ENCODE measurements at places on chromosomes 1 and 21.

DNA sequence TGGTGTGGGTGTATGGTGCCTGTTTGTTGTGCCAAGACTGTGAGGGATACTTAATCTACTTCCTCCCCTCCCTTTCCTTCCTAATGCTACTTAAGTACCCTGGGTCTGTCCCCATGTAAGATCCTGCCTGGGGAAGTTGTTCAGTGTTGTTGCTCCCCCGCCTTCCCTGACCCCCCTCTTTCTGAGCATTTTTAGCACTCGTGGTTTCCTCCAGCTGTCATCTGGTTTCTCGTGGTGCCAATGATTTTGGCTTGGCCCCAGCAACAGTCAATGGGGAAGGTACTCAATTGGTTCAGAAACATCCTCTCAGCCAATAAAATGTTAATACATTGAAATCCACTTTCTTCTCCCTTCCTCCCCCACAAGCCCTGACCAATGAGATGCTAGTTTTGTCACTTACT is 8.0 kb upstream of the B4GALT3 start:
- DNase-seq: peak; percentile 65

DNA sequence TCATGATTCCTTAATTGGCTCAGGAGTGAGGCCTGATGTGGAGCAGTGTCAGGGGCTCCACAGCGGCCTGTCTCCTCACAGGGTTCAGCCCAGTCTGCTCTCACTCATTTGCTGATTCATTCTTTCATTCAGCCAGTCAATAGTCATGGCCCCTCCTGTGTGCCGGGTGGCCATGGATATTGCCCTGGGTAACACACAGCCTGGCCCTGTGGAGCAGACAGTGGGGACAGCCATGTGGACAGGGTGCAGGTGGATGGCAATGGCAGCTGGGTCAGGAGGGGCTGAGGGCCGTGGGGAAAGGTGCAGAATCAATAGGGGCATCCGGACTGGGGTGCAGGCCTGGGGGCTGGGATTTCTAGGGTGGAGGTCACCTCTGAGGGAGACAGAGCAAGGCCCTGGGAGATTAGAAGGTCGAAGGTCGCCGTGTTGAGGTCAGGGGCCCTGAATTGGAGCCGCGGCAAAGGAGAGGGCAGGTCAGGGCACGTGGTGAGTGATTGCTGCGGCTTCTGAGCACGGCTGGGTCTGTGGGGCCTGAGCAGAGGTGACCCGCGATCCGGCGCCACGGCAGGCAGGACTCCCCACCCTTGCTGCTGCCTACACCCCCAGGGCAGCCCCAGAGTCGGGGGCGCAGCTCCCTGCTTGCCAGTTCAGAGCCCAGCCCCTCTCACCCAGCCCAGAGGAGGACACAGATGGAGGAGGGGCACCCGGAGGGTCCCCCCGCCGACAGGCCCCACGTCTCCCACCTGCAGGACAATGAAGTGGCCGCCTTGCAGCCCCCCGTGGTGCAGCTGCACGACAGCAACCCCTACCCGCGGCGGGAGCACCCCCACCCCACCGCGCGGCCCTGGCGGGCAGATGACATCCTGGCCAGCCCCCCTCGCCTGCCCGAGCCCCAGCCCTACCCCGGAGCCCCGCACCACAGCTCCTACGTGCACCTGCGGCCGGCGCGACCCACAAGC is 33.4 kb downstream of the SLC19A1 start:
- DNase-seq: no peak

DNA sequence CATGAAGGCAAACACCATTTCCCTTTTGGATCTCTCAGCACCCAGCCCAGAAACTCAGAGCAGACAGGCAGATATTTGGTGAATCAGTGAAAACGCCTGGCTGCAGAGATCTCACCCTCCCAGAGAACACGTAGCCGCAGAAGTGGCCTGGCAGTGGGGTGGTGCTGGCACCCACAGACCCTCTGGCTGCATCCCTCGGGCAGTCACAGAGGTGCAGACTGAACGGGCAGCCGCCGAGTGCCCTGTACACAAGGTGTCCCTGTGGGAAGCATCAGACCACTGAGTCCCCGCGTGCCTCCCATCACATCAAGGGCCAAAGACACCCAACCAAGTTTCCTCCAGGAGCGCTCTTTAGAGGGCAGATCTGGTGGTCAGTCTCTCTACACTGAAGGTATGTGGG is 12.1 kb downstream of the FAM89A start:
- no peak for DNase-seq

- DNase-seq: no peak
Measured at GRCh38 chr1:177597393-177597792, 372.5 kb downstream of the SEC16B start.

DNA sequence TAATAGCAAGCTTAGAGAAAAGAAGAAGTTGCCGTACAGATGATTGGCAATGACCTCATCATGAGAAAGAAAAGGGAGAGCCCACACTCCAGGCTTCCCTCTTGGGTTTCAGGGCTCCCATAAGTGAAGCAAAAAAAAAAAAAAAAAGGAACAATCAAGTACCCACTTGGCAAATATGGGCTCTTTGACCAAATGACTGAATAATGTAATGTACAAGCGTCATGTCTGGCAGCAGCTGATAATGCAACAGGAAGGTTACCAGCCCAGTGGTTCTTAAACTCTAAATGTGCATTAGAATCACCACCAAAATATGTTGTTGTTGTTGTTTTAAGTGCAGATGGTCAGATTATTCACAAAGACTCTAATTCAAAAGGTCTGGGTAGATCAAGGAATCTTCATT is 13.5 kb downstream of the TNFSF4 start:
- no peak for DNase-seq

DNA sequence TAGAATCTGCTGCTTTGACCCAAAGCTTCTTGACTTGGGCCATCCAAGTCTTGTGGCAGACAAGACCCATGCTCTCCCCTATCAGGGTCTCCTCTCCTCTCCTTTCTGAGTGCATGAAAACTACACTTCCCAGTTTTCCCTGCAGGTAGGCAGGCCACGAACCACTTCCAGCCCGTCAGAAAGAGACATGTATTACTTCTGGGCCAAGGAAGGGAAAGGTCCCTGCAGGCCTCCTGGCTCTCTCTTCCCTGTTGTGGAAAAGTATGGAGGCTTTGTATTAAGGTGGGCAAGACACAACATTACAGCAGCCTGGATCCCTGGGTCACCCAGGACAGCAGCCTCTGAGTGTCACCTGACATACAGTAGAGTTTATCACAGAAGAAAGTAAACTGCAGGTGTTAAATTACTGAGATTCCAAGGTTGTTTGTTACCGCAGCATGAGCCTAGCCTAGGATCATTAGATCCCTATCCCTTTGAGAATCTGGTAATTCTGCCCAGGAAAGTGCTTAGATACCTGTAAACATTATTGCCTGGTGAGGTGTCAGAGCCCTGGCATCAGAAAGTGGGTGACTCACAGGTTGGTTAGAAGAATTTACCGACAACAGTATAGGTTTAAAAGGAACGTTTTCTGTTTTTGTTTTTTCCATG is 717.3 kb downstream of the MATN1 start:
- DNase-seq: no peak

GRCh38 chr1:25707280-25708016 is 90.9 kb downstream of the MAN1C1 start:
- no peak for DNase-seq

- no peak for DNase-seq
Measured at GRCh38 chr21:42785666-42786427, 93.5 kb downstream of the WDR4 start.

GRCh38 chr1:230174471-230175162 is 107.6 kb downstream of the GALNT2 start:
- DNase-seq: no peak

DNA sequence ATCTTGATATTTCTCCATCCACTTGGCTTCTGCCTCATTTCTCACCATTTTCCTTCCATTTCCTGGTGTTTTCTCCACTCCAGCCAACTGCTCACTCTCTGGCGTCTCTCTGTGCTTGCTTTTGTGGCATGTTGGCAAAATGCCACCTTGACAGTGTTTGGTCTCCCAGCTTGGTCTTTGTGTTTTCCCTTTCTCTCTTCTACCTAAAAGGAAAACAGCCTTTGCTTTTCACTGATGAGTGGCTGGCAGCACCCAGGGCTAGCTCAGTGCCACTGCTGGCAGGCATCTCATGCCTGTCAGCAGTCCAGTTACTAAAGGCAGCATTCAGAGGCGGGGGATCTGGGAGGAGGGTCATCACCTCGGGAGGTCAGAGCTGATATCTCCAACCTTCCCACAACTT is 55.3 kb upstream of the DSCAM start:
- DNase-seq: no peak
